ENCODE measurements at places on chromosomes 12 and 14. TPM values are rescaled to one million over a fixed set of nuclear protein-coding genes. Genes with fewer than 3 reads are reported as not detected.

- DNase-seq, result no peak
These were observed 26.1 kb upstream of the PTHLH start for GRCh38 chr12:27998658-27999057.

The NID2 gene
- not detected for total RNA-seq

DNA sequence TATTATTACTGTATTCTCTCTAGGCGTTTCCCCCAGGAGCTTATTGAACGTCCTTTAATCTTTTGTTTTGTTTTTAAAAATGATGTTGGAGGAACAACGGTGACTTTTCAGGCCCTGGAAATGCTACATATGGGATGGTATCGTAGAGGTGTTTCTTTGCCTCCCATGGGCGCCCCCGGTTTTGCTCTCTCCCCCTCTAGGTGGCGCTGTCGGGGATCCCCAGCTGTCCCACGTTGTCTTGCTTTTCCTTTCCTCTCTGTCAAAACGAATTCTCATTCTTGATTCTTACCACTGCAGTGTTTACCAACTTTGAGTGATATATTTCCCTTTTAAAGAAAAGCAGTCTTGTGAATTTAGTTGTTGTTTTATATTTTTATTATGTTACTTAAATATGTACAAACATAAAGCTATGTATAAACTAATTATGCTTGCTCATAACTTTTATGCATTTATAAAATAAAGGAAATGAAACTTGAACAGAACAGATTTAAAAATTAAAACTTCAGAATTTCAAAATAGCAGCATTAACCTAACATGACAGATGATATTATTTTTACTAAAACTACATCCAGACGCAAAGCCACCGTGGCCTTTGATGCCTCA is 171.9 kb downstream of the RGS6 start:
- no peak for DNase-seq

DNA sequence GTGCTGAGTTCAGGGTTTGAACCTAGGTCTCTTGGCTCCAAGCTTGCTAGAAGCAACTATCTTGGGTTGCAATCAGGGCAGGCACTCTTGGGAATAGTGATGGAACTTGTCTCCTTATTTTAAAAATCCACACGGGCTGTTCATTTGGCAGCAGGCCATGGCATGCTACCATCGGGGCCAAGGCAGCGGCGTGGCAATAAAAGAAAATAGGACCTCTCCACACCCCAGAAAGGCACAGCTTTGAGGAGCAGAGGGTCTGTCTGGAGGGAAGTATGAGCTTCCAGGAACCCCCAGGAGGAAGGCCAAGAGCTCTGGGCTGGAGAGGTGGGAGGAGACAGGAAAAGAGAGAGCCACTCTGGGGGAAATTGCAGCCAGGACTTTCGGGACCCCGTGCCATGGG is 15.3 kb downstream of the RPS6KL1 start:
- DNase-seq, result no peak

DNA sequence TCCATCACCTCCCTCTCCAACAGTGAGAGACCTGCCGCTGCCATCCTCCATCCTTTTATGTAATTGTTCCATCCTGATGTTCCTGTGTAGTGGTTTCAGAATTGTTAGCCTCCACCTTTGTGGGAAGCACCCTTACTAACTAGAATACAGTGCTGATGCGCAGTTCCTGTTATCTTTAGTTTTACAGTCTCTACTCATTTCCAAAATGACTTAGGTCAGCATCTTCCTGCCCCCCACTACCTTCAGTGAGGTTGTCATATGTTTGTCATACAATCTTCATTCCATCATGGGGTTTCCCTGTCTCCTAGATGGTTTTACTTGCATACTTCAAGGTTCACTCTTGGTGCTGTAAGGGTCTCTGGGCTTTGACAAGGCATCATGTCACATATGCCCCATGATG is 69.8 kb downstream of the EML1 start:
- no peak for DNase-seq

The CCDC196 gene
- not detected for total RNA-seq

The EIF4B gene
- total RNA-seq, result 779 TPM

- no peak for DNase-seq
These were observed 326.9 kb upstream of the DIO3 start for GRCh38 chr14:101234244-101234937.

The FAM90A1 gene
- not detected for total RNA-seq

DNA sequence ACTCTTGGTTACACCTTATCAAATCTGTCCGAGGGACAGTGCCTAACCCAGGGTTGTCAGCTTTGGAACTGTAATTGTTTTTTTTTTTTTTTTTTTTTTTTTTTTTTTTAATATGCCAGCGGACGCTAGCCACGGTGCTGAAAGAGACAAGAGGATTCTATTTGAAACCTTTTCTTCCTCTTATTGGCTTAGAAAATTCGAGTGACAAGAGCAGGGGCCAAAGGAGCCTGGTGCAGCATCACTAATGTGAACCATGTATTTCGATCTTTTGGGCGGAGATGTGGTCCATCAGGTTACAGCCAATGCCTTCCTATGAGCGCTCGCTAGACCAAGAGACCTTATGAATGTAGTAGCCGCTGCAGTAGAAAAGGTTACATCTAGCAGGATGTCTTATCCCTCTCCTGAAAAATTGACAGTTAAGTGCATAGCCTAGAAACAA is 922 bp downstream of the PTPRR start:
- no peak for DNase-seq

GRCh38 chr12:116864371-116865160 is 16.7 kb downstream of the HRK start:
- peak; percentile 46 for DNase-seq

DNA sequence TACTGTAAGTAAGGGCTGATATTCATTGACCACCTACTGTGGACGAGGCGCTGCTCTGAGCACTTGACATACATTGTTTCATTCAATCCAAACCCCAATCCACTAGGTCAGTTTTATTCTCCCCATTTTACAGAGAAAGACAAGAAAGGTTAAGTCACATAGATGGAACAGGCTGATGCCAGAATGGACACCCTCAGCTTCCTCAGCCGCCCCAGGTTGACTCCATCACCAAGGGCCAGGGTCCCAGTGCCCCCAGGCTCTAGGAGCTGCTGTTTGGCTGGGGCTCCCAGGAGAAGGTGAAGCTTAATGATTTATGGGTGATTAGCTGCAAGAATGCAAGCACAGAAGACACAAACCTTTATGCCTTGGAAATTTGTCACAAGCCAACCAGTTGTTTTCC is 671 bp upstream of the AQP2 start:
- no peak for DNase-seq

- no peak for DNase-seq
These were observed 24.3 kb downstream of the RERG start for GRCh38 chr12:15196678-15197505.

GRCh38 chr12:68560851-68561422 is 49.8 kb upstream of the RAP1B start:
- DNase-seq, result no peak

The STAT2 gene
- total RNA-seq, result 41.6 TPM

- no peak for DNase-seq
These were observed 436.2 kb upstream of the FLRT2 start for GRCh38 chr14:85093631-85094330.

The PIWIL1 gene
- not detected for total RNA-seq

GRCh38 chr12:1878695-1879094 is 39.8 kb downstream of the CACNA2D4 start:
- no peak for DNase-seq

DNA sequence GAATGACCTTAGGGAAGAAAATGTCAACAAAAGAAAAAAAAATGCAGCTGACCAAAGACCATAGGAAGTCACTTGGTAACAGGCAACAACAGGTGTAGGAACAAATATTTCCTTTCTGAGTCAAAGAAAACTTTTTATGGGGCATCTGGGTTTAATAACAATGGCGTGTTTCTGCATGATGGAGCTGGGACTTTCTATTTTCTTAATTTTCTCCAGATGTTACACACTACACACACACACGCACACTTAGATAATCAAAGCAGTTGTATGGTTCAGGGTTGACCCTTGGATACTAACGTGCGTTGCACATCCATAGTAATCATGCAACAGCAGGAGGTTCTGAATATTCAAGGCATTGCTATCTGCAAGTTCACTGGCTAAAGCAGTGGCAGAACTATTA is 47.9 kb upstream of the NTF3 start:
- no peak for DNase-seq

GRCh38 chr12:76020281-76020680 is 11.3 kb downstream of the PHLDA1 start:
- DNase-seq, result no peak

DNA sequence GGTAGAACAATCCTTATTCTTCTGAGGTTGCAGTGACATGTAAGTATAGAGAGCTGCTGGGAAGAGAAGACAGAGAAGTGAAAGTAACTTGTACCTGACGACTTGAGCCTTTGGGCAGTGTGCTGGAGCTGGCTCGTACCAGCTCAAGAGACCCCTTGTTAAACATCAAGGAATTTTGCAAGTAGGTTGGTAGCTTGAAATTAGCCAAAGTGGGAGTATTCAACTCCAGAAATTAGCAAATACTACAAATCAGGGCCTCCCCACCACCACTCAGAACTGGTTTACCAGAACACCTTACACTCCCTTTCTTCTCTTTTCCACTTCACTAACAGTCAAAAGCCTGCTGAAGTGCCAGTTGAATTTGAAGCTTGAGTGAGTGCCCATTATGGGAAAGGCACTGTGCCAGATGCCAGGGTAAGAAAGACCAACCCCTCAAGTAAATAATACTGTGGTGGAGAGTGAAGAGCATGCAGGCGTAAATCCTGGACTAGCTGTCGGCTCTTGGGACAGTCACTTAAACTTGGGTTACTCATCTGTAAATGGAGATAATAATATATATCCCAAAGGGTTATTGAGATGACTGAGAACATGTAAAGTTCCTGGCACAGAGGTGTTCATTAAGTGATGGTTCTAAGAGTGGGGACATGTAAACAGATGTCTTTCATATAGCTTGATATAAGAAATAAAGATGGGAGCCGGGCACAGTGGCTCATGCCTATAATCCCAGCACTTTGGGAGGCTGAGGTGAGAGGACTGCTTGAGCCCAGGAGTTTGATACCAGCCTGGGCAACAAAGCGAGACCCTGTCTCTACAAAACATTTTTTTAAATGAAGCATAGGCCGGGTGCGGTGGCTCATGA is 27.0 kb upstream of the EID3 start:
- no peak for DNase-seq

DNA sequence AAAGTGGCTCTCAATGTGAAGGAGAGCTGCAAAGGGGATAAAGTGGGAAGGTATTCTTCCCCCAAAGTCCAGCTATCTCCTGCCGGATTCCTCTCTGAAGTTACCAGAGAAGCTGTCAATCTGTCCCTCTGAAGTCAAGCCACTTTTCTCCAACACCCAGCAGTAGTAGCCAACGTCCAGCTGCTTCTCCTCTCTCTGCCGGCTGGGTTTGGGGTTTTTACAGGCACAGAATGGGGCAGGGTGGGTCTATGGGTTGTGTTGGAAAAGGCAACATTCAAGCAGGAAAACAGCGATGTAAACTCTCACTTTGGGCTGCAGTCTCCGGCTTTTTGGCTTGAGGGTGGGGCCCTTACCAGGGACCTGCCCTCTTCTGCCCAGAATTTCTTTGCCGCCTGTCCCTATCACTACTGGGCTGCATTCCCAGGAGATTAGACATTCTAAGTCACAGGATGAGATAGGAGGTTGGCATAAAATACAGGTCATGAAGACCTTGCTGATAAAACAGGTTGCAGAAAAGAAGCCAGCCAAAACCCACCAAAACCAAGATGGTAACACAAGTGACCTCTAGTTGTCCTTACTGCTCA is 16.3 kb downstream of the CAPZA3 start:
- DNase-seq, result no peak

- no peak for DNase-seq
These were observed 14.1 kb upstream of the GRIP1 start for GRCh38 chr12:66692986-66693385.

GRCh38 chr14:84591827-84592445 is 938.0 kb upstream of the FLRT2 start:
- no peak for DNase-seq

- no peak for DNase-seq
These were observed 44.7 kb upstream of the ATP23 start for GRCh38 chr12:57896434-57897201.

DNA sequence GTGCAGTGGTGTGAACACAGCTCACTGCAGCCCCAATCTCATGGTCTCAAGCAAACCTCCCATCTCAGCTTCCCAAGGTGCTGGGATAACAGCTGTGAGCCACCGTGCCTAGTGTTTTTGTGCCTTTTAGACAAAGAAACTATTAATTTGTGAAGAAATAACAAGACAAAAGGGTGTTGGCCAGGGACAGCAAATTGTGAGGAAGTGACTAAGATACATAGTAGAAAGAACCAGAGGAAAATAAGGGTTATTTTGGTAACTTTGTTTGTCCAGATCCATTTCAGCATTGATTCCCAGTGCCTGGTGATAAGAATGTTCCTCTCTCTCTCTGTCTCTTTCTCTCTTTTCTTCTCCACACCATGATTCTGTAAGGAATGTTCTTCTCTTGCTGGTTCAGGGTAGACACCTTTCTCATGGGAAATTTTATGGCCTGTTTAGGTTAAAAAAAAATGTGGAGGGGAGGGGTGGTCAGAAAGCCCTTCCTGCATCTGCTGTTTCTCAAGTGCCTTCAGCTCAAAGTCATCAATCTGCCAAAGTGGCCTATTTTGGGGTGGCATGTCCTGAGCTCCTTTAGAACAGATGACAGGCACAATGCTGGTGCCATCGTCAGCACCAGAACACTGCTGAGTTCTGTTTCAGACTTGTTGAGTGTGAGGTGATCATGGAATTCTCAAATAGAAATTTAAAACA is 184.4 kb upstream of the EEA1 start:
- no peak for DNase-seq

DNA sequence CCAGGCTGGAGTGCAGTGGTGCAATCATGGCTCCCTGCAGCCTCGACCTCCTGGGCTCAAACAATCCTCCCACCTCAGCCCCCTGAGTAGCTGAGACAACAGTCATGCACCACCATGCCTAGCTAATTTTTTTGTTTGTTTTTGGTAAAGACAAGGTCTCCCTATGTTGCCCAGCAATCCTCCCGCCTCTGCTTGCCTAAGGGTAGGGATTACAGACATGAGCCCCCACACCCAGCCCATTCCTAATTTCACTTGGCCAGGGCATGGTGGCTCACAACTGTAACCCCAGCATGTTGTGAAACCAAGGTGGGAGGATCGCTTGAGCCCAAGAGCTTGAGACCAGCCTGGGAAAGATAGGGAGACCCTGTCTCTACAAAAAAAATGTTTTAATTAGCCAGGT is 9.1 kb downstream of the DAD1 start:
- DNase-seq, result no peak

DNA sequence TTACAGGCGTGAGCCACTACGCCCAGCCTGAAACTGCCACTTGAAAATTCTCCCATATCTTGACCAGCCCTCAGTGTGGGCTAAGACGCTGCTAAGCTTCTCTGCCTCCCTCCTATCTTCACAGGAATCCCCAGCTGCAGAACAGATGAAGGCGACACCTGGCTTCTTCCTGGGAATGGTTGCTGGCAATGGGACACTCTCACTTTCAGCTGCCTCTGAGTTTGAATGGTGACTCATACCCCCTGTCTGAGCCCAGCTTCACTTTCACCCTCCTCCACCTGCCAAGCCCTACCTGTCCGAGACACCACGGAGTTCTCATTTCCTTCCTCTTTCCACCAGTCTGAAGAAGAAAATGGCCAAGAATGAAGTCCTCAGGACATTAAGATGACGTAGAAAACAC is 18.3 kb upstream of the VASH1 start:
- no peak for DNase-seq

GRCh38 chr12:71955970-71956369 is 17.3 kb downstream of the TPH2 start:
- no peak for DNase-seq

The SLCO1B1 gene
- total RNA-seq, result not detected
